CD8-positive, alpha-beta T cell (primary cell): ENCODE measurements at places on chromosomes 7 and 10.

DNA sequence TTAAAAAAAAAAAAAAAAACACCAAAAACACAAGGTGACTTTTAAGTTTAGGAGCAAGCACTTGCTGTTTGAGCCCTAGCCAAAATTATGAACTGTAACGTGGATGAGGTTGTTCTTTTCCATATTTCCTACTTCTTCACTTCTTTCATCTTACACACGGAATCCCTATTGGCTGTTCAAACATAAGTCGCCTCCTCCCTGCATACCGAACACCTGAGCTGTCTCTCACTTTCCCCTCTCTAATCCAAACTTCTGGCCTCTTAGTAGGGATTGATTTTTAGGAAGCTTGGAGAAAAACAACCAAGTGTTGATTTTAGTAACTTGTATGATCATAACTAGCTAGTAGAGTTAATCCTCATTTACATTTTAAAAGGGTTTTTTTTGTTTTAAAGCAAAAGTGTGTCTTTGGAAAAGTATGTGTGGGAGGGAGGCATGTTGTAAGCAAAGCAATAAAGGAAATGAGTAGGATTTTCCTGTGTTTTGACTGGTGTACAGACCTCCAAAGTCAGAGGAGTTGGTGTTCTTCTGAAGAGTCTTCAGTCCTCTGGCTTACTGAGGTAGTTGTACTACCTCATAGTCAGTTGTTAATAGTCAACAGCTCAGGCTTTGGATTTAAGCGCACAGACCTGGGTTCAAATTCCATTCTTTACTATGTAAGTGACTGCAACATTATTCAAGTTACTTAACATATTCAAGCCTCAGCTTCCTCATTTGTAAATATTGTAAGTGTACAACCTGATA, 39.3 kb downstream of the RABGEF1 start:
- DNase-seq = no peak

DNA sequence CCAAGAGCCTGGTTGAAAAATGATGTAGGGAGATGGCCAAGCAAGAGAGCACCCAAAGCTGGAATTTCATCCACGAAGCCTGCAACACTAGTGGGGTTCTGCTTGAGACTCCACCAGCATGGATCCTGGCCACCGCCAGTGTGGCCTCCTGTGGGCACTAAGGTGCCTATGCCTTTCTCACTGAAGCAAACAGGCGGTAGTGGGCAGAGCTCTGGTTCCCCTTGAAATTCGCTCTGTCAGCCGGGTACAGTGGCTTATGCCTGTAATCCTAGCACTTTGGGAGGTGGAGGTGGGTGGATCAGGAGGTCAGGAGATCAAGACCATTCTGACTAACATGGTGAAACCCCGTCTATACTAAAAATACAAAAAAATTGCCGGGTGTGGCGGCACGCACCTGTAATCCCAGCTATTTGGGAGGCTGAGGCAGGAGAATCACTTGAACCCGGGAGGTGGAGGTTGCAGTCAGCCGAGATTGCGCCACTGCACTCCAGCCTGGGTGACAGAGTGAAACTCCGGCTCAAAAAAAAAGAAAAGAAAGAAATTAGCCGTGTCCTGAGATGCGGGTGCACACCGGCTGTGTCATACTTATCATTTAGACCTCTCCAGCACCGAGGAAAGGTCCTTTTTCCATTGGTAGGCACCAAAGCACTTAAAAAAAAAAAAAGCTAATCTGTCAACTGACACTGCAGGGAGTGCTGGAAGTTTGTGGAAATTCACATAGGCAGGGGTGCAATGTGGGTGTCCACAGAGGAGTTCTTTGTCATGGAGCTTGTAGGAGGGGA, 28.3 kb downstream of the CCM2 start:
- DNase-seq = no peak

- no peak for DNase-seq
These were observed 72.0 kb downstream of the KAT6B start for GRCh38 chr10:74898201-74898976.

DNA sequence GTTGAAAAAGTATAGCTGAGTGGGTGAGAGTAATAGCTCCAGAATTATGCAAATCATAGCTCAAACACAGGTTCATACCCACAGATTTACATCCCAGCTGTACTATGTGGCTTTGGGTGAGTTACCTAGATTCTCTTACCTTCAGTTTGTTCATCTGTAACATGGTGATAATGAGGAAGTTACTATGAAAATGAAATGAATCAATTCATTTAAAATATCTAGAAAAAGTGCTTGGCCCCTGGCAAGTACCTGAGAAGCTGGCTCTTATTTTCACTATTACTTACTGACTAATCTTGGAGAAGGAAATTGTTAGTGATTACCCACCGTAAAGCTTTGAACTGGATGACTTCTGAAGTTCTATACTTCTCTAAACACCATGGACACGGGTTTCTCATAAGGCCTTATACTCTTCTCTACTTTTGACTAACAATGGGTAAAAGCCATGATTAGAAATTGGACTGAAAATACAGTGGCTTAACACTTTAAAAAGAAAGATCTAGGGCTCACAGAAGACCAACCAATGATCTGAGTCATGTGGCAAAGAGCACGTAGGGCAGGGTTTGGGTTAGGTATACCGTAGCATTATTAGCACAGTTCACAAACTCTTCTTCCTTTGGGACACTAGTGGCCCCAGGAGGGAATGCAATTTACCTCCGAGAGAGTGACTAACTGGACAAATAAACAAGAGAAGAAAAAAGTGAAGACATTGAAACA, 149.2 kb downstream of the PLPP4 start:
- DNase-seq = no peak

DNA sequence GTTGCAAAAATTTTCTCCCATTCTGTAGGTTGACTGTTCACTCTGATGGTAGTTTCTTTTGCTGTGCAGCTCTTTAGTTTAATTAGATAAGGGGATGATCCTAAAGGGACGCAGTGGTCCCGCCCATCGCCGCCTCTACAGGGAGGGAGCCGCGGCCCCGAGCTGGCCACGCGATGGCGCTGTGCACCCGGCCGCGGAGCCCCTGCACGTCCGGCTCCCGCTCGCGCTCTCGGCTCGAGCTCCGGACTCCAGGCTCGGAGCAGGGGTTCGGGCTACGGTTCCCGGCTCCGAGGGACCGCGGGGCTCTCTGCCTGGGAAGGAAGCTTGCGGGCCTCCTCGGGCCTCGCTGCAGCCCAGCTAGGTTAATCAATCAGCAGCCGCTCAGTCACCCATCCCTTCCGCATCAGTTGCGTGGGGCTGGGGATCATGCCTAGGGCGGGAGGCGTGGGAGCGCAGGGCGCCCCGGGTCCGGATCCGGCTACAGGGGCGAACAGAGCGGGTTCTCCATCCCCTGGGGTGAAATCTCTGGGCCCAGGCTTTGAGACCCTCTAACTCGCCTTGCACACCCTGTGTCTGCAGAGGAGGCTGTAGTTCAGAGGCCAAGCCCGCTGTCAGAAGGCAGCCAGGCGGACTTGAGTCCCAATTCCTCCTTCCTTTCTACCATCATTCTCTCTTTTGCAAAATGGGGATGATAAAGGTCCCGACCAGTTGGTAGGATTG, 97.9 kb downstream of the WDR11 start:
- peak; percentile 31 for DNase-seq

DNA sequence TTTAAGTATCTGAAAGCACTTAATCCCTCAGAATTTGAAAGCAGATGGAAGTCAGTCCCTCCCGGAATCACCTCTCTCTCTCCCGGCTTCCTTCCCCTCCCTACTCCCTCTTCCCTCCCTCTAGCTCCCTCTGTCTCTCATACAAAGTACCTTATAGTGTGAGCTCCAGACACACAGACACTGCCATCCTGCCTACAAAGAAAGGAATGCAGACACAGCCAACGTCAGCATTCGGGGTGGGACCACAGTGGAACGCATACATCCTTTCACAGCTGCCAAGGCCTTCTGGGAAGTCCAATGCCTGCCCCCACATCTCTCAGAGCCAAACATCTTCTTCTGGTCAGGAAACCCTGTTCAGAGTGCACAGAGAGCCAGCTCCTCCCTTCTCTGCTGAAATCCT, 9.3 kb downstream of the NOD1 start:
- no peak for DNase-seq

GRCh38 chr10:113982296-113982695, 61.4 kb upstream of the ADRB1 start:
- DNase-seq = no peak

GRCh38 chr7:159060440-159060839, 84.2 kb downstream of the VIPR2 start:
- DNase-seq = no peak

DNA sequence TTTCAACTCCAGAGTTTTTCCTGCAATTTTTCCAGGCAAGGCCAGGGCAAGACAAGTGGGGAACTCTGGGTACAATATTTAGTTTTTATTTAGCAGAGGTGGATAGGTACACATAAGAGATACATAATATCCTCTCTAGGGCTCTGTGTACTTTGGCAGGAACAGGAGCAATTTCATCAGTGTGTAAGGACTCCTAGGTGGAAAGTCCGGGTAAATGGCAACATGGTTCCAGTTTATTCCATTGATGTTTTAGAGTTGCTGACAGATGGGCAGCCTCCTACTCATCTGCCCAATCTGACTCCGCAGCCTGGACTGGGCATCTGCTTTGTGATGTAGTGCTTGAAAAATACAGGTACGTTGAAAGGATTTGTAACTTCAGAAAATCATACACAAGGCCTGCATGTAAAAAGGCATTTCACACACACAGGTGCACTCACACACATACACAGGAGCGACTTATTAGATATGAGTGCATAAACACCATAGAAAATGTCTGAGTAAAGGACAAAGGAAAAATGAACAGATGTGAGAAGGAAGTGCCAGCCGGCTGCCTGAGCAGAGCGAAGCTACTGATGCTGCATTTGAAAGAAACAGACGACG, 5.7 kb downstream of the PON1 start:
- no peak for DNase-seq

GRCh38 chr10:125232841-125233240, 72.5 kb upstream of the CTBP2 start:
- DNase-seq = no peak

DNA sequence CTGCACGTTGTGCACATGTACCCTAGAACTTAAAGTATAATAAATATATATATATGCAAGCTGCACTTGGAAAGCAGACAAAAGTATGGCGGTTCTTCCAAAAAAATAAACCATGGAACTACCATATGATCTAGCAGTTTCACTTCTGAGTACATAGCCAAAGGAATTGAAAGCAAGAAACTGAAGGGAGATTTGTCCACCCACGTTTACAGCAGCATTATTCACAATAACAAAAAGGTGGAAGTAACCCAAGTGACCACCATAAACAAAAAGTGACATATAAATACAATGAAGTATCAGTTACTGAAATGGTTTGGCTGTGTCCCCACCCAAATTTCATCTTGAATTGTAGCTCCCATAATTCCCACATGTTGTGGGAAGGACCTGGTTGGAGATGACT, 525.3 kb upstream of the CELF2 start:
- no peak for DNase-seq

DNA sequence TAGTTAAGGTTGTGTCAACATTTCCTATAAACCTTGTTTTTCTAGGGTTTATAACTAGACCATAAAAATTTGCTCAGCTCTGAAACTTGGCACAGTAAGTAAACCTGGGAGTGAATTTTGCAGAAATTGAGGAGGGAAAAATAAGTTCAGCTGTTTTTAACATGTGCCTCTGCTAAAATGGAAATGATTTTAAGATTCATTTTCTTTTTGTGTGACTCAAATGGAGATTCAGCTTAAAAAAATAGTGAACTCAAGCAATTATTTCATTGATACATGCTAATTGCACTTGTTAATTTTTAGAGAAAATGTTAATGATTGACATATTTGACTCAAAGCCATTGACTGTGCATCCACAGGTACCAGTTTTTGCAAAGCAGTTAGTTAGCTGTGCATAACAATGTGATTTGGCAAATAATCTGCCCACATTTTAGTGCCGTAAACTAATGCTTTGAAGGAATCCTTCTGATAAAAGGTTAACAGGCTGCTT, 68.5 kb upstream of the ZNF438 start:
- no peak for DNase-seq

DNA sequence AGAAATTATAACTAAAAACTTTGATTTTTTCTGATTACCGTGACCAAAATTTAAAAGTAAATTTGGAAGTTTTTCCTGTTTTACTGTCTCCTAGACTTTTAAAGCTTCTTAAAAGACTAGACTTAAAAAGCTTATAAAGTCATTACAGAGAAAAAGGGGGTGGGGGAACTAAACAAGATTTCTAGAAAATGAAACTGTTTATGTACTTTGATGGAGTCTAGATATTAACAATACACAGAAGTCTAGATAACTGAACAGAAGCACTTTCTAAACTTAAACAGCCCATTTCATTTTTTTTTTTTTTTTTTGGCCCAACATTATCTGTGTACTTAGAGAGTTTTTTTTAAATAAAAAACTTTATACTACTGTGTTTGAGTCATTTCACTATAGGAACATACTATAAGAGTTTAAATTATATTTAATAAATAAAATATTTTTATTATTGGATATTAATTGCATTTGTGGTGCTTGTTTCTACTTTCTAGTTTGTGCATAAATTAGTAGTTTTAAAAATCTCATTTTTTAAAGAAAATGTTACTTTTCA, 98.5 kb downstream of the PHTF2 start:
- no peak for DNase-seq

DNA sequence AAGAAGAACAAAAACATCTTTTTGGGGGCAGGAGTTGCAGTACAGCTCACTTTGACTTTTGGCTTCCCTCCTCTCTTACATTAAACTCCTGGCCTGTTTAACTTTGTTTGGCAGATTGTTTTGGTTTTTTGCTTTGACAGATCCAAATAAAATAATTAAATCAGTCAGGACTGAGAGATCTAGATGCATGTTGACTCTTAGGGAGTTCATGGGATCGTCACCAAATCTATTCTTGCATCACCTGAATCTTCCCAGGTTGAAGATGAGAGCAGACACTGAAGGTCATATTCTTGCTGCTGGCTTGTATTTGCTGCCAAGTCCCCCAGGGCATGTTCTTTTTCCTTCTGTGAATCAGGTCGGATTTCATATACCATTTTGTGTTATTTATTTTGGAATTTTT, 759.4 kb downstream of the CNTNAP2 start:
- no peak for DNase-seq

- no peak for DNase-seq
These were observed 71.5 kb downstream of the IDE start for GRCh38 chr10:92502296-92502808.

GRCh38 chr10:35259769-35260397, 76.4 kb upstream of the CCNY start:
- DNase-seq = no peak

DNA sequence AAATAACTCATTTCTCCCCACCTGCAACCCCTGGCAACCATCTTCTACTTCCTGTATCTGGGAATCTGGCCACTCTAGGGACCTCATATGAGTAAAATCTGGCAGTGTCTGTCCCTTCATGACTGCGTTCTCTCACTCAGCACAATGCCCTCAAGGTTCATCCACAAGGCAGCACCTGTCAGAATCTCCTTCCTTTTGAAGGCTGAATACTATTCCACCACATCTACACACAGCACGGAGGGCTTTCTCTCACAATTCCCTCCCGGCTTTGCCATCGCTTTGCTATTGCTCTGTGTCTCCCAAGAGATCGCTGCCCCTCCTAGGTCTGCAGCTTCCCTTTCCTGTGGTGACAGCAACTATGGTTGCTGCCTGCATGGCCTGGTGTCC, 174.7 kb upstream of the RHEB start:
- no peak for DNase-seq
